Posterior cingulate gyrus (tissue), 11 donors: ENCODE measurements at places on chromosomes 6 and 20.

DNA sequence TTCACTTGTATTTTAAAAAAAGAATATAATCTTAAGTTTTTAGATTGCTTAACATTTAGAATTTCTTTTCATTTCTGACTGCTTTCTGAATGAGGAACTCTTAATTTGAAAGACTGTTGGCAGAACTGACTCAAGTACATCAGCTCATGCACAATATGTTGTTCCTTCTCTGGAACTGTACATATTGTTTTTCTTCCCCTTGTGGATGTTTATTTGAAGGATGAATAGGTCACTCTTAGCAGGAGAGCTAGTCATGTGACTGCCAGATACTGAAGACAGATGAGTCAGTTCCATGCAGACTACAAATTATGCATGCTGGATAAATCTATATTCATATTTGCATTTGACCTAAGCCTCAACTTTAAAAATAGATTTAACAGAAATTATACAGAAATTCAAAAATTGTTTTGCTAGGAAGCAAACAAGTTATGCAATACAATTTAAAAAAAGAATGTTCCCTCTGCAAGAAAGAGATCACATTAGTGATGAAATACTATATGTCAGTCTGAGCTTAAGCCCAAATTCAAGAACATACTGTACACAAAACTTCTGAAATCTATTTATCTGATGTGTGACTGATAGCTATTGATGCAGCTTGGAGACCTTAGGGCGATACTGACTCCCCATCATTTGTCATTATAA is 1274.9 kb upstream of the GJE1 start:
- DNase-seq = no peak

- no peak for DNase-seq
These were observed 10.7 kb downstream of the MAPRE1 start for GRCh38 chr20:32830437-32830836.

DNA sequence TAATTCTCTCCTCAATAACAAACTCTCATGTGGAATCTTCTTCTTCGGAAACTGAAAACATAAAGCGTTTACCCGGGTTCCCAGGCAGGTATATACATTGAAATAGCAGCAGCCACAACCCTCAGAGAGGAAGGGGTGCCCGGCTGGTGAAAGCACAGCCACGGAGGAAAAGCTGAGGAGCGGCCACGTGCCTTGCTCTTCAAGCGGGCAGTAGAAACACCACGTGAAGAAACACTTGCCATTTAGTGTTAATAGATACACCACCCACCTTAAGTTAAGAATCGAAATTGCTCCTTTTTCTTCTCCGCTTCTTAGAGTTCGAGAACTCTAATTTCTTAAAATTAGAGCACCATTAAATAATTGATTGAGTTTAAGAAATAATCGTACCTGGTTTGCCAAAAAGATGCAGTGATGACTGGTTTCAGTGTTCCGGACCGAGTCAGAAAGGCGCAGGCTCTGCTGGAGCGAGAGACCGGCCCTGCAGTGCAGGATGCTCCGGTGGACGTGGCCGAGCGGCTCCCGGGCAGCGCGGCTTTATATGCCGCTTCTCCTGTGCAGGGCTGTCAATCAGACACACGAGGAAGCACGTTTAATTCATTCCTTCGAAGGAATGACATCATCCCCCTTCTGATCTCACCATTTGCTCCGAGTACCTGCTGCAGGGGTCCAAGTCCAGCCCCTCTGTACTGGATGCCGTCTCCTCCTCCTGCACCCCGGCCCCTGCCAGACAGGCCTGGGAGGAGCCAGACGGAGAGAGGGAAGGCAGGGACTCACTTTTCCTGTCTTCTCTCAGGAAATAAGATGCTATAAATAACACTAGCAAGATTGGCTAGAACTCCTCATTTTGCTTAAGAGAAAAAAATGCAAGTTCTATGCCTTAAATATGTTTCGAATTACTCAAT is at the start of gene THBS2:
TSS of gene THBS2 (minus strand) at position 510 of the 902 bp plus-strand sequence. CDS start 3,062 bp downstream, outside the sequence.
- DNase-seq = no peak

- no peak for DNase-seq
These were observed 17.5 kb downstream of the EDEM2 start for GRCh38 chr20:35129647-35130069.

DNA sequence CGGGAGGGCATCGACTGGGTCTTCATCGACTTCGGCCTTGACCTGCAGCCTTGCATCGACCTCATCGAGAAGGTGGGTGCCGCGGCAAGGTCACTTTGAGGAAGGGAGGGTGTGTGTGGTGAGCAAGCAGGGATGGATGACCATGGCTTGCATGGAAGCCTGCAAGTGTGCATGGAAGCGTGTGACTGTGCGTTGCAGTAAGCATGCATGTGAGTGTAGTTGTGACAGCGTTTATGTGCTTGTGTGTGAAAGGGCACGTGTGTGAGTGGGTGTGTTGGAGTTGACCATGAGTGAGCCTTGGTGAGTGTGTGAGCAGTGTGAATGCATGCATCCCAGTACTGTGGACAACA is 32.5 kb downstream of the MYH7B start:
- peak; percentile 56 for DNase-seq

DNA sequence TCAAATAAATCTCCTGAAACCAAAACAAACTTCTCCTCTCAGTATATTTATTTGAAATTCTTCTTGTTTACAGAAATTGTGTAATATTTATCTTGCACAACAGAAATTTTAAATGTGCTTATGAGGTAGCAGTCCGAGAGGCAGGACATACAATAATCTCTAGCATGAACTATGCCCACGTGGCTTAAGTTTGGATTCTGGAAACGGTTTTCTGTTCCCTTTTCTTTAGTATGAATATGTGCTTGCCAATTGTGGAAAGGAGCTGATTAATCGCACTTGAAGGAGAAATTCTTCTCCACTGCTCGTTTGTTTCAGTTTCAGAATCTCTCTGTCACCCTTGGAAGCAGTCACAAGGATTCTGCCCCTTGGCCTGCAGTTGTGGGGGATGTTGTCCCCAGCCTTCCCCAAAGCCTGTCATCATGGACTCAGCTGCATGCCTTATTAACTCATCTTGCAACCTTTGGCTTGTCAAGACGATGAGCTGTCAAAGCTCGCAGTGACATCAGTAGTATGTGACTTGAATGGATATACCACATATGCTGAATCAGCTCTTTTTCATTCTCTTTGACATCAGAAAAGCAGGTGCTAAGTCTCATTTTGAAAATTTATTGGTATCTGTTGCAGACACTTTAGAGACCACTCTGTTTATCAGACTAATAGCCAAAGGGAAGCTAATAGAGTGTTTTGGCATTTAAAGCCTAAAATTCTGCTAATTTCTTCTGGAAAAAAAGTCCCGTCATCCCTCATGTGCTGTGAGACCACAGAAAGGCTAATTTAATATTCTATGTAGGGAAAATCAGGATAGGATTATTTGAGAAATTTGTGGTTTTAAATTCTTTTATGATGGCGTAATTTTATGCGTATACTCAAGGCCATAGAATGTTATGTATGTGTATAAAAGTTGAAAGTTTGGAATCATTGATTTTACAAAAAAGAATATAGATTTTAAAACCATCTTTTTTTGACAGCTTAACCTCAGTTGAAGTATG is 186.8 kb downstream of the ARID1B start:
- no peak for DNase-seq

DNA sequence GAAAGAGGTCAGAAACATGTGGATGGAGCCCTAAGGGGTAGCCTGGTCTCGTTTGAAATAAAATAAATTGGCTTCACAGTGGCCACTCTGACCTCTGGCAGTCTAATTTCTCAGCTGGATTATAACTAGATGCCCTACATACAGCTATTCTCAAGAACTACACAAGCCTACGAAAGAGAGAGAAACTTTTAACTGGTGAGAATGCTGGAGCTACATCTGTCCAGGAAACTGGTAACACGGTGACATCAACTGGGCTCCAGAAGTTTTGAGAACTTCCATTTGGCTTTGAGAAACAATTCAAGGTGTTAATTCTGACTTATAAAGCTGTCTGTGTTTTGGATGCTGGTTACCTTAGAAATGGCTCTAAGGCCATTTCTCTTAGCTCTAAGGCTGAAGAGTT is 187.3 kb upstream of the TENT5A start:
- no peak for DNase-seq

- no peak for DNase-seq
These were observed 32.5 kb downstream of the PLCG1 start for GRCh38 chr20:41169791-41170351.

GRCh38 chr20:45211569-45212474 is 5.0 kb downstream of the SEMG1 start:
- no peak for DNase-seq

DNA sequence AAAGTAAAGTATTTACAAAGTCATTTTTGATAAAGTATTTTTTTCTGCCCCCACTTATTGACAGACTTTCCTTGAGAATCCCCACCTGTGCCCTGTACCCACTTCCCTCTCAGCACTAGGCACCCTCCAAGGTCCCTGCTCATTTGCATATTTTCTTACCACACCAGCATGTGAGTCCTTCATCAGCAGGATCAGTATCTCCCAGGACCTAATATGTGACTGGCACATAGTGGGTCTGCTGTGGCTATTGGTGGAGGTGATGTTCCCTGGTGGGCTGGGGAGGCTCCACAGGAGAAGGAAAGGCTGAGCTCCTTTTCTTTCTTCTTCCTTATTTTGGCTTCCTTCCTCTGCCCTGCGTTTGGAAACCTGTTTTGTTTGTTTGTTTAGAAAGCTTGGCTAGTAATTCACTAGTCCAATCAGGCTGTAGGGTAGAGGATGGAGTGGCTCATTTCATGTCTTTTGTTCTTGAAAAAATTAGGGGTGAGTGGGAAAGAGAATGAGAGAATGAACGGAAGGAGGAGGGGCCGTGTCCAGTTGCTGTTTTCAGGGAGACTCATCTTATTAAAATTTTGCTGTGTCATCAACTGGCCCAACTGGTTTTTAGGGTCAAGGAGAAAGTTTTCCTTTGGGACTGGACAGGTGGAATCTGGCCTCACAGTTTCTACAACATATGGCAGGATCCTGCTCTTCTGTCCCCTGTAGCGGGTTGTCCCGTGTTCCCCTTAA is 2.8 kb upstream of the RNF24 start:
- DNase-seq = no peak

- no peak for DNase-seq
These were observed 12.4 kb downstream of the CD40 start for GRCh38 chr20:46130534-46130933.

DNA sequence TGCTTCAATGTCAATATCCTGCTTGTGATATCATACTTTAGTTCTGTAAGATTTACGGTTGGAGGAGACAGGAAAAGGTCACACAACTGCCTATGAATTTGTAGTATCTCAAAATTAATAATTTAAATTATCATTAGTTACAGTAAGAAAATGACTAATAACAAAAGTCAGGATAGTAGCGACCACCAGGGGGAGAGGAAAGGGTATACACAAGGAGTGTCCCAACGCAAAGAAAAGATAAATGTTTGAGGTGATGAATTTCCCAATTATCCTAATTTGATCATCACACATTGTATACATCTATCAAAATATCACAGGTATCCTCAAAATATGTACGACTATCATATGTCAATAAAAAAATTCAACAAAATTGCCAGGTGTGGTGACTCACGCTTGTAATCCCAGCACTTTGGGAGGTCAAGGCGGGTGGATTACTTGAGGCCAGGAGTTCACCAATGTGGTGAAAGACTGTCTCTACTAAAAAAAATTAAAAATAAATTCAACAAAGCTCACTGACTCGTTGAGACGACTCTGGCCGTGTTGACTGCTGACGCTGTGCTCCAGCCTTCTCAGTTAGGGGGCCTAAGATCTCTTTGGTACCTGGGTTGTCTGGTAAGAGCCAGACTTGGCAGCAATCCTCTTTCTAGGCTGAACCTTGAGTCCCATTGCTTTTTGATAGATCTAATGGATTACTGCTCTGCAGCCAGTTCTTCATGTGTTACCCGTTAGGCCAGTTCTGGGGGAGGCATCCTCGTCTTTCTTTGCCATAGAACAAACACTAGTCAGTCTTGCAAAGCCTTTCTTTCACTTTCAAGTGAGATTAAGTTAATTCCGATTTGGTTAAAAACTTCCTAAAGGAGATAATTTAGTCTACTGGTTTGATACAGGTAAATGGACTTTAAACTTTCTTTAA is 9.0 kb upstream of the OVOL2 start:
- DNase-seq = no peak

- no peak for DNase-seq
These were observed 14.2 kb downstream of the ARID1B start for GRCh38 chr6:156791320-156791850.

DNA sequence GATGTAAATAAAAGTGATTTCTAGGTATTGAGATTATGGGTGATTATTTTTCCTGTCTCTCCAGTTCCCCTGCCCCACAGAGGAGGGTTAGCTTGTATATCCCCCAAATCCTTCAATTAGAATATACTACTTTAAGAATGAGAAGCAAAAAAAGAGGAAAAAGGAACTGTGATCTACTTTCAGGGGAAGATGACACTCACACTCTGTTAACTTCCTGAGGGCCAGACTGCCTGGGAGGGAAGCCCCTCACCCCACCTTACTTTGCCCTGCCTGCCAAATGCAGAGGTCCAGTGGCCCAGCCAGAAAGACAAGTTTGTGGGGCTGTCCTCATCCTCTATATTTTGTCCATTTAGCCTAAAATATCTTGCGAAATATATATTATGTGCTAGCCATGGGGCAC is 9.2 kb upstream of the LY86 start:
- DNase-seq = no peak

- DNase-seq = no peak
These were observed 128.6 kb upstream of the BACH2 start for GRCh38 chr6:90425161-90425641.
